ENCODE measurements at places on chromosomes 7 and 10. TPM values are rescaled to one million over a fixed set of nuclear protein-coding genes. Genes with fewer than 3 reads are reported as not detected.

DNA sequence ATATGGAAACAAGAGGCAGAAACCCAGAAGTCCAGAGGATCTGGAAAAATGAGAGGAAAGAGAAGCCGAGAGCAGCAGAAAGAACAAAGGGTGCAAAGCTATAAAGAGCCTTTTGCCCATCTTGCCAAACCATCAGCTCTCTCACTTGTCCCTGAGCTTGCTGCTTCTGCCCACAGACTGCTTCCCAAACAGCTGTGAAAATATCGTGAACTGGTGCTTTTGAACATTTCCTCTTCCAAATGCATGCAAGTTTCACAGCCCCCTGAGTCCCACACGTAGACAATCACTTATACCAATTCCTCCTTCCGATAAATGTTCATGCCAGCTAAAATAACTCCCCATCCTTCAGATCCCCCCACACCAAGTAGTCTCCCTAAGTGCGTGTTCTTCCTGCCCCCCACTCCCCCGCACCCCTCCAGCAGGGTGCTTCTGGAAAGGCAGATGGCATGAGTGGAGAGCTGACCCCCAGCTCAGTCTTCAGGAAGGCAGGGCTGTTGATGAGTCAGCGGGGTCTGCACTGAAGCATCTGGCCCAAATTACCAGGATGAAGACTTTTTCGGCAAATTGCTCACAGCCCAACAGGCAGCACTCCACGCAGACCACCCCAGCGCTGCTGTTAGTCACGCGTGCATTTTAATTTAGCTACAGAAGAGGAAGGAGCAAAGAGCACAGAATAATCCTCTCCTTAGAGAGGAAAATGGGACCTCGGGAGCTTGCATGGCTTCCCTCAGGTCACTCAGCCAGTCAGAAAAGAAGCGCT is 76.1 kb upstream of the KCNMA1 start:
- DNase-seq: no peak

- DNase-seq: no peak
These were observed 258.5 kb downstream of the PTPRN2 start for GRCh38 chr7:158329014-158329610.

The TLX1 gene
- not detected for total RNA-seq

GRCh38 chr10:19367176-19367575 is 318.6 kb downstream of the MALRD1 start:
- DNase-seq: no peak

- no peak for DNase-seq
These were observed 46.4 kb downstream of the ABCB5 start for GRCh38 chr7:20661884-20662283.

- DNase-seq: no peak
These were observed 38.8 kb downstream of the TMEM130 start for GRCh38 chr7:98830972-98831548.

The PNLIPRP1 gene
- not detected for total RNA-seq

- peak; percentile 22 for DNase-seq
These were observed 844 bp upstream of the KAT6B start for GRCh38 chr10:74825371-74826141.

GRCh38 chr10:73581918-73582317 is 9.2 kb downstream of the USP54 start:
- no peak for DNase-seq

GRCh38 chr7:8130663-8131062 is 131.3 kb downstream of the ICA1 start:
- no peak for DNase-seq

The SPDYE2 gene
- not detected for total RNA-seq

- DNase-seq: no peak
These were observed 27.8 kb upstream of the CDHR3 start for GRCh38 chr7:105935250-105935649.

DNA sequence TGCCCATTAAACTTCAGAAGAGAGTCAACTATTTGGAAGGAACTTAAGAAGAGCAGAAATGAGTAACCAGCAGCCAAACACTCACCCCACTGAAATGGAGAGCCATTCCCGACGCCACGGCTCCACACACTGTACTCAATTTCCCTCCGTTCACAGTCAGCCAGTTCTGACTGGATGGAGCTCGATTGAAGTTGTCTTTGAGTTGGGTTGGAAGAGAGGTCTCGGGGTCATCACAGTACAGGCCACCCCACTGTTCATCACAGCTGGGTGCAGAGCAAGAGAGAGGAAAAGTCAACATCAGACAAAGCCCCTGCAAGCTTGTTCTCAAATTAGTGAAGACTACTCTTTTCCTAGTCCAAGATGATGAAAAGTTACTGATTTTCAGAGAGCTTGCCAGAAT is 75.9 kb upstream of the SLC26A5 start:
- DNase-seq: no peak

The HOXA9 gene
- 7.8 TPM for total RNA-seq

DNA sequence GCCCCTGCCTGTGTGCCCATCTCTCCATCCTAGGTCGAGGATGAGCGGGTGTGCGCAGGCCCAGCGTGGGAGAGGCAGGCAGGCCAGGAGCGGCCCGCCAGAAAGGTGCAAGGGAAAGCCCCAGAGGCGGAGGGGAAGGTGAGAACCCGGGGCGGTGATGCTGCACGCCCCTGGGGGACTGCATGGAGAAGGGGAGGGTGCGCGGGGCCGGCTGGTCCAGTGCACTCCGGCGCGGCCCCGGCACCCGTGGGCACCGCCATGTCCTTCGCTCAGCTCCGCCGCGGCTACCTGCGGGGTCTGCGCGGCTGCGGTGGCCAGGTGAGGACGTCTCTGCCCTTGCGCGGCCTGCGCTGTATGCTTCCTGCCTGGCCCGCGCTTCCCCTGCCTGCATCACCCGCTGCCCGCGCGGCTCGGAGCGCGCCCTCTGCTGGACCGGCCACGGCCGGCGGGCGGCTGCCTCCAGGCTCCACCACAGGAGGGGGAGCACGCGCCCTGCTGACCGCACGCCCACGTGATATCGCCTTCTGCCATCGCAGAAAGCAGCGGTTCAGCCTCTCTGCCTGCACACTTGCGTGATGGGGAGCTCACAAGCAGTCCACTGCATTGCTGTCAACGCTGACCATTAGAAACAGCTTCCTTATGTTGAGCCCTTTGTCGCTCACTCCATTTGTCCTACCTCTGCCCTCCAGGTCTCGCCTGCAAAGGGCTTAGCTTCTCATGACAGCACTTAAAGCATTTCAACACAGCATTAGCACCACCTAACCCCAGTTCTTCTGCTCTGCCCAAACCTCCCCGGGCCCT is 73.9 kb downstream of the CXCL12 start:
- DNase-seq: no peak

DNA sequence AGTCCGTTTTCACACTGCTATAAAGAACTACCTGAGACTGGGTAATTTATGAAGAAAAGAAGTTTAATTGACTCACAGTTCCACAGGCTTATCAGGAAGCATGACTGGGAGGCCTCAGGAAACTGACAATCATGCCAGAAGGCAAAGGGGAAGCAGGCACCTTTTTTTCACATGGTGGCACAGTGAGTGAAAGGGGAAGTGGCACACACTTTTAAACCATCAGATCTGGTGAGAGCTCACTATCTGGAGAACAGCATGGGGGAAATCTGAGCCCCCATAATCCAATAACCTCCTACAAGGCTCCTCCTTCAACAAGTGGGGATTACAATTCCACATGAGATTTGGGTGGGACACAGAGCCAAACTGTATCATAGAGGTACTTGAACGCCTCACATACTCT is 30.0 kb downstream of the AGR3 start:
- DNase-seq: no peak

DNA sequence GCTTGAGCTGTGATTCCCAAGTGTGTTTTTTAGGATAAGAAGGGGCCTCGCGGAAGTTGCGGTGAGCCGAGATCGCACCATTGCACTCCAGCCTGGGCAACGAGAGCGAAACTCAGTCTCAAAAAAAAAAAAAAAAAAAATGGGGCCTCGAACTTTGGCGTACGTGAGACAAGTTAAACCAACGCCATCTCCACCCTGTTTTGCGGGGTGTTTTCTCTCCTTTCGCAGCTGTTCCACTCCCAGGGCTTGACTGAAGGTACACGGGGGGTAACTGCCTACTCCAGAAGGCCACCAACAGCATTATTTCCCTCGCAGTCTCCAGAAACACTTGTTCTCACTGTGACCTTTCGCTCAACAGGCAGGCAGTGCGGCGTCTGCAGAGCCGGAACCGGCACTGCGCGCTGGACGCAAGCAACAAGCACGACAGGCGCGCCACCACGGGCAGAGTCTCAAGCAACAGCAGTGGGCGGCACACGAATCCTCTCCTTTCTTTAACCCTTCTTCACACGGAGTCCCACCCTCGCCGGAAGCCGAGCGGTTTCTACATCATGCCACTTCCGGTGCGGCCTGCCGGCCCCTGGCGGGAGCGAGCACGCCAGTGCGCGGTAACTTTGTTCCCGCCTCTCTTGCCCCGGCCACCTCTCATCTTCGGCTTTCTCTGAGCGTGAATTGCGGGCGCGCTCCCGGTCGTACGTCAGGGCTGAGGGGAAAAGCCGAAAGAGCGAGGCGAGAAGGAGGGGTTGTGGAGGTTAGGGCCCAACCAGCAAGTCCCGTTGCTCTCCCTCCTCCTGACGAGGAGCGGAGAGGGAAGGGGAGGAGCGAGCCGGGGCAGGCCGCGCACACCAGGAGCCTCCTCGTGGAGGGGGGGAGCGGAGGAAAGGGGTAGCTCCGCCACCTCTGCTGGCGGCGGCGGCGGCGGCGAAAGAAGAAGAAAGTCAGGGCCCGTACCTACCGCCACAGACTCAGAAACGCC is 814 bp upstream of the CDK13 start:
- peak; percentile 100 for DNase-seq

DNA sequence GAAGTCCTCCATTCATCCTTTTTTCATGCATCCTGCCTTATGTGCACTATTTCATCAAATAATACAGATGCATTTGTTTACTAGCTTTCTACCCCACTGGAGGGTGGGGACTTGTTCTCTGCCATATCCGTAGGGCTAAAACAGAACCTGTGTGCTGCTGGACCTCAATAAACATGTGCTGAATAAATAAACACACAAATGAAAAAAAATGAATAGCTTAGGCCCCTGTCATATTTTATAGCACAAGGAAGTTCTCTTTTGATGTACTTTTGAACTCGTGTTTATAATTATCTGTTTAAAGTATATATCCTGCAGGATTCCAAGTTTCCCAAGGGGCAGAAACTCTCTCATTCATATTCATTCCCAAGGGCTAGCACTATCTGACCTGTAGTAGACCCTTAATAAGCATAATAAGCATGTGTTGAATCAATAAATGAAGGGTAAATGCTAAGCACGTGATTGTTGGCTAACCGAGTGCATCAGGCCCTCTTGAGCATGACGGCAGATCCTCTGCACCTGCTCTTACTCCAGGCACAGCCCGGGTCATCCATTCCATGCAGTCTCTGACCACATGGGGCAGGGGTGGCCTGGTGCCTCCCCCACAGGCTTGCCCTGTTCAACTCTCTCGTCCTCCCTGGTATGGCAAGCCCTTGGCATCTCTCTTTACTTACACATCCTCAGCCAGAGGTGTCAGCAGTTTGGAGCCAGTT is 474.1 kb upstream of the ZMIZ1 start:
- DNase-seq: no peak

The TAS2R4 gene
- 1.3 TPM for total RNA-seq

The TMEM225B gene
- 1.1 TPM for total RNA-seq

- DNase-seq: no peak
These were observed 6.3 kb downstream of the RSBN1L start for GRCh38 chr7:77702513-77702912.

- DNase-seq: peak; percentile 52
These were observed 285.1 kb downstream of the CCSER2 start for GRCh38 chr10:84613336-84614021.

DNA sequence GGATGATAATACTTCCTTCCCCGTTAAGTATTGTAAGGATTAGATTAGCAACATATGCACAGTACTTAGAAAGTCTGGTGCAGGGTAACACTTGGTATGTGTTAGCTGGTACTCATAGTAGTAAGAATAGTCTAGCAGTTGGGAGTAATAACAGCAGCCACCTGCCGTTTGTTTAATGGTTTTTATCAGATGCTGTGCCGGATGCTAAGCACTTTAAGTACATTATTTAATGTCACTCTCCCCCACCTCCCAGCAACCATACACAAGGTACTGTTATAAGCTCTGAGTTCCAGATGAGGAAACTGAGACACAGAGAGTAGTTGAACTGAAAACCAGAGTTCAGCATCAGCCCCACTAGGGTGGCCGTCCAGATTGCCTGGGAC is 60.1 kb downstream of the ZMIZ1 start:
- no peak for DNase-seq

The HYAL4 gene
- not detected for total RNA-seq

DNA sequence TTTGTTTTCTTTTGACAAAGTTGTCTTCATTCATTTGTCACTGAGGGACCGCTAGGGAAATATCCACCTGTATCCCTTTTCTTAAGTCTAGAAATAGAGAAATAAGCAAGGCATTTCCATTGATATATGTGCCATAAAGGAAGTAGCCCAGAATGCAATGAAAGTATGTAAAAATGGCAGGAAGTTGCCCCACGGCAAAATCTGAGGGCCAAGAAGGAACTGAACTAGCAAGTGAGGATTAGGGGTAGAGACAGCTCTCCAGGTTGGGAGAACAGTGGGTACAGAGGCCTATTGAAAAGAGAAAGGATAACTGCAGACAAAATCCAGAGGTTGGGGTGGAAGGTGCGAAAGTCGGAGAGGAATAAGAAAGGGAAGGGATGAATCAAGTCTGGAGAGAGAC is 56.6 kb upstream of the TOMM7 start:
- no peak for DNase-seq

The PLEKHS1 gene
- not detected for total RNA-seq

The PIK3AP1 gene
- 1.3 TPM for total RNA-seq

- DNase-seq: no peak
These were observed 7.4 kb downstream of the INPP5A start for GRCh38 chr10:132544744-132545658.

DNA sequence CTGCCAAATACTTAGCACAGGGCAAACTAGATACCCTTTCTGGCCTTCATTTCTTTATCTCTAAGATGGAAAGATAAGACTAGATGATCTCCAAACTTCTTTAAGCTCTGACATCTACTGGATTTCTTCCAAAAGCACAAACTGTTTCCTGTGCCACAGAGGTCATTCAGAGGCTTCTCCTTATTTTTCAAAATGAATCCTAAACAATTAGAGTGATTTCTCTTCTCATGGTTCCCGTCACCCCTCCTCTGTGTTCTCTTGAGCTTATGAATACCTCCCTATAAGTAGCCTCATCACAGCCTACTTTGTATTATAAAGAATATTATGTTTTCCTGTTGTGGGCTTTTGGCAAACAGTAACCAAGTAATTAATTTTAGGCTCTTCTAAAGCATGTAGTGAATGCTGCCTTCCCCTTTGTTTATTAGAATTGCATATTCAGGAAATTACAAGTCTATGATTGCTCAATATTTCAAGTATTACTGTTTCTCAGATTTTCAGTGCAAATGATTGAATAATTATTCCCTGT is 179.5 kb downstream of the REEP3 start:
- DNase-seq: no peak

DNA sequence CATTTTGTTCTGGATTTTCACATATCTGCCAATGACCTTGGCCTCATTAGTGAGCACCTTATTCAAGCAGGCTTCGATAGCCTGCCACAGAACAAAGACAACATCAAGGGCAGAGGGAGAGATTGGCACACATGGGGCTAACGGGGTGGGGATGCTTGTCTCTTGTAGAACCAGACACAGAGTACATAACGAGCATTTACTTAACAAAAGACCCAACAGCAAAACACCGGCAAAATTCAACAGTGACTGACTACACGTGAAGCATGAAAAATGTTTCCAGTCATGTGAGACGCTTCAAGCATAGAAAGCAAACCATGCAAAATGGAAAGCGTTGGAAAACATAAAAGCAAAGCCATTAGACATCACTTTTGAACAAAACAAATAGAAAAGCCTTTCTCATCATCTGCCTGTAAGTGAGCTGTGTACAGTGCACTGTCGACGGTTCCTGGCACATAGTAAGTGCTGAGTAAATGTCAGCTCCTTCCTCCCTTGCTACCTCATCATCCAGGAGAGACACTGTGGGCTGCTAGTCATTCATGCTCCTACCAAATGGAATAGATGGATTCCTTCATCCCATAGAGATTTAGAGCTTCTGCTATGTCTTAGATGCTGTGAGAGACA is 134.4 kb upstream of the AGK start:
- DNase-seq: no peak

Data from NCI-H460 (cell line).